ENCODE measurements at places on chromosomes 6 and 20. TPM values are rescaled to one million over a fixed set of nuclear protein-coding genes. Genes with fewer than 3 reads are reported as not detected.

GRCh38 chr20:32355417-32355841, 2.7 kb upstream of the ASXL1 start:
- no peak for DNase-seq

- DNase-seq: no peak
These were observed 83.3 kb upstream of the QKI start for GRCh38 chr6:163331245-163331644.

GRCh38 chr20:37702403-37703034, 8.7 kb downstream of the CTNNBL1 start:
- DNase-seq: no peak

DNA sequence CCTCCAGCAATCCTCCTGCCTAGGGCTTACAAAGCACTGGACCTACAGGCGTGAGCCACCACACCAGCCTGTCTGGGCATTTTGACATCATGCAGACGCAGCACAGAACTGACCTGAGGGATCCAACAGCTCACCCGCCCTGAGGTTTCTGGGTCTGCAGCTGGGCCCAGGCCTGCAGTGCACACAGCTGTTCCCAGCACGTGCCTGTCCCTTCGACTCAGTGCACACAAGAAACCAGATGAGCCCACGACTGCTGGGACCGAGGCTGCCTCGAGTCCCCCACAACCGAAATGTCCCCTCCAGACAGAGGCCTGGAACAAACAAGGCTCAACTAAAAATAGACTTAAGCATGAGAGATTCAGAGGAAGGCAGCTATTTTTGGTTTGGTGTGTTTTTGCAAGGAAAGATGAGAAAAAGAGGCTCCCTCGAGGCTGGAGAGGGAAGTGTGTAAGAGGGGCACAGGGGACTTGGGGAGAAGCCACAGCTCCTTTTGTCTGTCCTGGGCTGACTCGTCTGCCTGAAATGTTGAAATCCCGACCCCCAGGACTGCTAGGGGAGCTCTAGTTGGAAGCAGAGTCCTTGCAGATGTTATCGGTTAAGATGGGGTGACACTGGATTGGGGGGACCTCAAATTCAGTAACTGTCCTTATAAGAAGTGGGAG, 66.3 kb downstream of the YTHDF1 start:
- DNase-seq: no peak

DNA sequence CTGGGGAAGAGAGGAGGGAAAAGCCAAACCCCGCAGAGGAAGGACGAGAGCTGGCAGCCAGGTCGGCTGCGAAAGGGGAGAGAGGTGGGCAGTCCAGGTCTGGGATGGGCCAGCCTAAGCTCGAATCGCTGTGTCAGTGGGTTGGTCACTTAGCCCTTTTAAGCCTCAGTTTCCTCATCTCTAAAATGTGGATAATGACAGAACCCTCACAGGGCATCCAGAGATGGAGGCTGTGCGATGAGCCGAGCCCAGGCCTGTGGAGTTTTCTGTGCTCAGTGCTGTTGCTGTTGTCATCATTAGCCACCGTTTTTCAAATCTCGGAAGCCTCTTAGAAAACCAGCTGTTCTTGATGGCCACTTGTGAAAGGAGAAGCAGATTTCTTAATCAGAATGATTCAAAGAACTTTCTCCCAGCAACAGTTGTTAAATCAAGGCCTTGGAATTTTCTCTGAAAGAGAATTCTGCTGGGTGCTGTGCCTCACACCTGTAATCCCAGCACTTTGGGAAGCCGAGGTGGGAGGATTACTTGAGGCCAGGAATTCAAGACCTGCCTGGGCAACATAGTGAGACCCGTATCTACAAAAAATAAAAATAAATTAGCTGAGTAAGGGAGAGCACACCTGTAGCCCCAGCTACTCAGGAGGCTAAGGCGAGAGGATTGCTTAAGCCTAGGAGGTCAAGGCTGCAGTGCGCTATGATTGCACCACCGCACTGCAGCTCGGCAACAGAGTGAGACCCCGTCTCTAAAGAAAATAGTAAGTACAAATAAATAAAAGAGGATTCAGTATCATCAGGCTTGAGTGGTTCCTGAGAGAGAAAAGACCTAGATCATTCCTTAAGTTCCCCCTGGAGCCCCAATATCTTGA, 46.3 kb upstream of the ENTPD6 start:
- no peak for DNase-seq

GRCh38 chr6:99933129-99933528, 60.9 kb downstream of the MCHR2 start:
- no peak for DNase-seq

DNA sequence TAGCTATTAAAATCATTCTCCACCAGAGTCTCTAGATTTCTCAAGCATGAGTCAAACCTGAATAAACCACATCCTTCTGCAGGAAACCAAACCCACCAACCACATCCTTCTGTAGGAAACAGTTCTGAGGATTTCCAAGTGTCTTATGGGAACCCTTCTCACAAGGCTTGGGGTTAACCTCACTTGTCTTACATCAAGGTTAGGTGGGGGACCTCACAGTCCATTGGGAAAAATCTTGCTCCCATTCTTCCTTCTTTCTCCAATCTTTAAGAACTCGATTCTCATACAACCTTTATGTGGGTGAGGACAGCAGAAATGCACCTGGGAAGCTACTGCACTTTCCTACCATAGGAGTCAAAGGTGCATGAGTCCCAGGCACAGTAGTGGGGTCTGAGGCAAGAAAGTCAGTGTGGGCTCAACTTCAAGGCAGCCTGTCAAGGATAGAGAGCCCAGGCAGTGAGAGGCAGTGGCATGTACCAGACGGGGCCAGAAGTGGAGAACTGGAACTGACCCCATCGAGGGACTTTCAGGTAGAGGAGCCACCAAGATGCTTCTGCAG, 114.5 kb downstream of the SLC22A3 start:
- no peak for DNase-seq

- DNase-seq: no peak
These were observed 116.0 kb downstream of the LRRC1 start for GRCh38 chr6:53910834-53911233.

DNA sequence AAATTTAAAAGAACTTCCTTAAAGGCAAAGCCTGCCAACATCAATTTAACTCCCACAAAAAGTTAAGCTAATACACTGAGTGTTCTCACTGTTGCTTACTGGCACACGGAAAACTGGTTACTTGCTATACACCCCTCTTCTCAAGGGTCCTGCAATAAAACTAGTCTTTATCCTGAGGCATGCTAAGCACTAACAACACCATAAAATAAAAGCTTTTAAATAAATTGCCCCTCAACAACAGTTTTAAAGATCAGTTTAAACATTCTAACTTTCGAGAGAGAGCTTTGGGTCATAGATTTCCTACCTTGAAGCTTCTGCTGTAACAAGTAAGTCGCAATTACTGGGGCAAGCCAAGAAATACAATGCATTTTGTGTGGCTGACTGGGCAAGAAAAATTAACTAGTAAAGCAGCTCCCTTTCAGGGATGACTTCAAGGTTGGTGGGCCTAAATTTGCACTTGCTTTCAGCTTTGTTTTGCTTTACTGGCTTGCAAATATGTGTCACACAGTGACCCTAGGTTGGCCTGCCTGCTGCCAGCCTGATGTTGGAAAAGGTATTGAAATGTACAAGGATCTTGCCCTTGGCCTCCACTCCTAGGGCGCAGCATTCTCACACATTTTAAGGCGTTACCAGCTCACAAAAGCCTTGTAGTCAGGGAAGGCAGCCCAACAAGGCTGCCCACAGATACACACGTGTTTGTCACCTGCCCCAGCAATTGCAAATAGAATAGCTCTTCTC, 4.0 kb upstream of the HEY2 start:
- no peak for DNase-seq

DNA sequence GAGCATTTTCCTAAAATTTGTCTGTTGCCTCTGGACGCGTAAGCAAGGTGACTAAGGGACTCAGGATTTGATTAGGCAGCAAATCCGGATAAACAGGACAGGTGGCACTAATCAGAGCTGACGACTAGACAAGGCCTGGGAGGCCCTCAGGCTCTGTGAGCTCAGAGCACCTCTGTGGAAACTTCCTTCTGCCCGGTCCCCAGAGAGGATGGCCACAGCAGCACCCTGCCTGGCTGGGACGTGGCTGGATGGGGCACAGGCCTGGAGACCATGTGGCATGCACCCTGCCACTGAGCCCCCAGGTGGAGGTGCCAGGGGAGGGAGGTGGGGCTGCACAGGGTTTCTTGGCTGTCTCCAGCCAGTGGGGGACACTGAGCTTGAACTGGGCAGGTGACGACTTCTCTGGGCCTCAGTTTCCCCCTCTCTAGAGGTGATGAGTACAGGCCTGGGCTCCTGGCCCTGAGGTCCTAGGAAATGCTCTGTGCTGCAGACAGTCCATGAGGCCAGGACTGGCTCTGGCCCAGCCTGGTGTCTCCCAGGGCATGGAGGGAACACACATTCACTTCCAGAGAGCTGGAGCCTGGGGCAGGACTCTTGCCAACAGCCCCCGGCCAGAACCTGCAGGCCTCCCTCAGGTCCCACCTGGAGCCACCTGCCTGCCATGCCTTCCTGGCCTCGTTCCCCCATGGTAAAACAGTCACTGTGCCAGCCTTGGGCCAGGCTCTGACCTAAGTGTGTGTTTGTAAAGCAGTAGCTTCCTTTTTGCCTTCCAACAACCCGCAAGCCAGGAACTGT, 39.6 kb upstream of the STX16 start:
- no peak for DNase-seq

FAM217A gene
- not detected for polyA plus RNA-seq

EYA4 gene
- polyA plus RNA-seq: 0.49 TPM

Data from lung (tissue), 17 donors.